Chondrocyte (in vitro differentiated cells): ENCODE measurements at places on chromosomes 3 and 15.

- H3K36me3 ChIP-seq = peaks cover 1% of the 10 kb centered on the region
- H3K27ac ChIP-seq = no peak overlapping the region
- H3K27me3 ChIP-seq = peaks cover 7% of the 10 kb centered on the region
- H3K4me3 ChIP-seq = no peak overlapping the region
Observed at GRCh38 chr3:111548092-111548491, 6.1 kb downstream of the CD96 start.

GRCh38 chr15:97012986-97013385 is 682.5 kb downstream of the NR2F2 start:
- no peak overlapping the region for H3K27ac ChIP-seq
- no peak for DNase-seq
- H3K4me3 ChIP-seq = no peak overlapping the region
- H3K4me1 ChIP-seq = peaks cover 6% of the 10 kb centered on the region

DNA sequence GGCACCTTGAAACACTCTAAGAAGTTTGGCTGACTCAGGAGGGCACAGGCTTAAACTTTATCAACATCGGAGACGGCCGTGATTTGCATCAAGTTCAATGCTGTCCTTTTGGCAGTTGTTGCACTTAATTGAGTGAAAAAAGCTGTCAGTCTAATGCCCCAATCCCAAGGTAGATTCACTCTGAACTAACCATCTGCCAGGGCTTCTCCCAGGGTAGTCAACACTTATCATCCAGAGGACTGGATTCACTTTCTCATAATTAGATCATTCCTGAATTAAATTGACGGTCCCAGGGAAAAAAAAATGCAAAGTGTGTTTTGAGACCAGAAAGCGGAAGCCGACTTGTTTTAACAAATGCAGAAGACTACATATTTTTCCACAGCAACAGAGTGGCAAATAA is 28.5 kb downstream of the RORA start:
- H3K27ac ChIP-seq = no peak overlapping the region
- H3K4me1 ChIP-seq = no peaks in the 10 kb centered on the region
- no peaks in the 10 kb centered on the region for H3K36me3 ChIP-seq
- DNase-seq = no peak
- no peaks in the 10 kb centered on the region for H3K27me3 ChIP-seq
- H3K4me3 ChIP-seq = no peak overlapping the region

DNA sequence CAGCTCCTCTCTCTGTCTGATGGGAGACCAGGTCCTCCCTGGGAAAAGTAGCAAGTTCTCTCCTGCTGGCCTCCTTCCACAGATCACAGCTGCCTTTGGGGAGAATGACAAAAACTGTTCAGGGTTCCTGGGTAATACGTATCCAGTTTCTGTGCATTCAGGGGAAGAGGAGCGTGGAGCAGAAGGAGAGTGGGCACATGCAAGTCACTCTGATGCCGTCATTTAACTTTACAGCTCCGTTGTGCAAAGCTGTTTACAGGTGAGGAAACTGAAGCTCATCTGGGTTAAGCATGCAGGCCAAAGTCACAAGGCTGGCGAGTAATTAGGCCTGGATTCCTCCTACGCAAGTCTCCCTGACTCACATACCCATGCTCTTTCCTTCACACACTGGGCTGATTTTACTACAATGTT is 7.5 kb upstream of the TM4SF1 start:
- H3K27ac ChIP-seq = no peak overlapping the region
- H3K4me3 ChIP-seq = no peak overlapping the region
- peaks cover 51% of the 10 kb centered on the region for H3K4me1 ChIP-seq
- no peaks in the 10 kb centered on the region for H3K27me3 ChIP-seq
- no peaks in the 10 kb centered on the region for H3K36me3 ChIP-seq
- DNase-seq = no peak

- H3K27ac ChIP-seq = peak overlapping the region; percentile 61
- H3K27me3 ChIP-seq = no peaks in the 10 kb centered on the region
- no peak overlapping the region for H3K4me3 ChIP-seq
- no peak for DNase-seq
Observed at GRCh38 chr3:191761906-191762305, 300.9 kb downstream of the PYDC2 start.

GRCh38 chr3:12991861-12992281 is 81.4 kb downstream of the IQSEC1 start:
- H3K4me3 ChIP-seq = no peak overlapping the region
- peak overlapping the region; percentile 69 for H3K27ac ChIP-seq
- no peaks in the 10 kb centered on the region for H3K36me3 ChIP-seq

DNA sequence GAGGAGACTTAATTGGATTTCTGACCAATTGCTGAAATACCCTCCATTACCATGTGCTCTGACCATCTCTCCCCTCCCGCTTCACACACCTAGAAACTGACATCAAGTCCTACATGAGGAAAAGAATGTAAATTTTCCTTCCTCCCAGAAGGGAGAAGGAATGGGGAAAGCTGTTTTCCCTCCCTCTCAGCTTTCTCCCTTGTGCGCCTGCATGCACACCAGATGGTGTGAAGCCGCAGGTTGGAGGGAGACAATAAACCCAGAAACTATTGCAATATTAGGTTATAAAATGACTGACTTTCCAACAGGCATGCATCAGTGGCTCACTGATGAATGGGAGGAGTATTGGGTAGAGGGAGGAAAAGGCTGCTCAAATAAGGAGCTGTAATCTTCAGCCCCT is 50.9 kb downstream of the MB21D2 start:
- no peaks in the 10 kb centered on the region for H3K36me3 ChIP-seq
- DNase-seq = no peak
- H3K4me1 ChIP-seq = peaks cover 48% of the 10 kb centered on the region
- no peak overlapping the region for H3K27ac ChIP-seq
- H3K27me3 ChIP-seq = no peaks in the 10 kb centered on the region
- H3K4me3 ChIP-seq = no peak overlapping the region

DNA sequence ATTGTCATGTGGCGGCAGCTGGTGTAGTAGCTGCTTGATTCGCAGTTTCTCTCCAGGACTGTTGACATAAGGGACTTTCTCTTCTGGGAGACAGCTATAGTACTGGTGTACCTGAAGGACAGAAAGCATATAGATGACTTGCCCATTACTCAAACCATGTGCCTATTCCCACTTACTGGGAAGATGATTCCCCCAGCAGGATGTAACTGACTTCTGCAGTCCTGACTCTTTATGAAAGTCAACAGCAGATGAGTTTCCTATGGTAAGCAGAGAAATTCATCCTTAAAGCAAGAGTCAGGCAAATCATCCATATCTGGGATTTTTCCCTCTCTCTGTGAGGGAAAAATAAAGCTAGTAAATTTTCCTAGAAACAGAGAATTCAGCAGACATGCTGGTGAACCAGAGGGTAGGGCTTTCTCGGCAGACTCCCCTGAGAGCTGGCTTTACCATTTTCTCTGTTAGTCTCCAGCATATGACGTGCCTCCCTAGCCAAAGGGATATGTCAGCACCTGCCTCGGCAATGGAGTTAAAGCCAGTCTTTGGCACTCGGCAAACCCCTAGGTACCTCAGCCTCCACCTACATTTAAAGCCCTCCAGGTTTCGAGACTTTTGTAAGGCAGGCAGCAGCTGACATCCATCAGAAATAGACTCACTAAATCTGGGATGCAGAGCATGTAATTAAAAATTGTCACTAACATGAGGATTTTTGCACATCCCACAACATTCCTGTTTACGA is 62.1 kb downstream of the PRICKLE2 start:
- H3K4me3 ChIP-seq = peak overlapping the region; percentile 24
- peaks cover 28% of the 10 kb centered on the region for H3K36me3 ChIP-seq
- DNase-seq = no peak
- peak overlapping the region; percentile 91 for H3K27ac ChIP-seq

DNA sequence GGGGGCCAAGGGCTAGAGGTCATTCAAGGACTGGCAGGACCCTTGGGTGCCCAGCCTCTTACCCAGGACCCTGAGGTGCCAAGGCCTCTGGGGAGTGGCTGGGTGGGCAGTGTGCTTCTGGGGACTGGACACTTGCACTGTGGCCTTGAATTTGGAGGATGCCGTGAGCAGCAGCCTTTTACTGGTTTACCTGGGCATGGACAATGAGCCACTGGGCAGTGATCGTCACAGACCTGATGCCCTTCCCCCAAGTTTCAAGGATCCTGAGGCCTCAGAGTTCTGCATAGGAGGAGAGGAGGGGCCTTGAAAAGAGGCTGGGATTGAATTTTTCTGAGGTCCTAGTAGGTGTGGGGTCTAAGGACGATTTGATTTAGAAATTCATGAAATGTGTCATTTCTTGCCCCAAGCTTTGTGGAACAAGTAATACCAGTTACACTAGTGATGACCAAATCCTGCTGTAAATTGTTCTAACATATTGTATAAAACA is 146.1 kb upstream of the TPM1 start:
- H3K4me1 ChIP-seq = peaks cover 76% of the 10 kb centered on the region
- peak overlapping the region; percentile 24 for H3K4me3 ChIP-seq
- no peak for DNase-seq
- peak overlapping the region; percentile 99 for H3K27ac ChIP-seq
- no peaks in the 10 kb centered on the region for H3K27me3 ChIP-seq

GRCh38 chr15:47951781-47952180 is 169.0 kb upstream of the SLC24A5 start:
- H3K27ac ChIP-seq = no peak overlapping the region
- peaks cover 16% of the 10 kb centered on the region for H3K27me3 ChIP-seq
- no peak for DNase-seq
- H3K36me3 ChIP-seq = peaks cover 3% of the 10 kb centered on the region

- no peaks in the 10 kb centered on the region for H3K4me1 ChIP-seq
- H3K27ac ChIP-seq = no peak overlapping the region
- DNase-seq = no peak
- no peaks in the 10 kb centered on the region for H3K36me3 ChIP-seq
- H3K4me3 ChIP-seq = no peak overlapping the region
Observed at GRCh38 chr3:62995119-62995518, 119.9 kb upstream of the CADPS start.

DNA sequence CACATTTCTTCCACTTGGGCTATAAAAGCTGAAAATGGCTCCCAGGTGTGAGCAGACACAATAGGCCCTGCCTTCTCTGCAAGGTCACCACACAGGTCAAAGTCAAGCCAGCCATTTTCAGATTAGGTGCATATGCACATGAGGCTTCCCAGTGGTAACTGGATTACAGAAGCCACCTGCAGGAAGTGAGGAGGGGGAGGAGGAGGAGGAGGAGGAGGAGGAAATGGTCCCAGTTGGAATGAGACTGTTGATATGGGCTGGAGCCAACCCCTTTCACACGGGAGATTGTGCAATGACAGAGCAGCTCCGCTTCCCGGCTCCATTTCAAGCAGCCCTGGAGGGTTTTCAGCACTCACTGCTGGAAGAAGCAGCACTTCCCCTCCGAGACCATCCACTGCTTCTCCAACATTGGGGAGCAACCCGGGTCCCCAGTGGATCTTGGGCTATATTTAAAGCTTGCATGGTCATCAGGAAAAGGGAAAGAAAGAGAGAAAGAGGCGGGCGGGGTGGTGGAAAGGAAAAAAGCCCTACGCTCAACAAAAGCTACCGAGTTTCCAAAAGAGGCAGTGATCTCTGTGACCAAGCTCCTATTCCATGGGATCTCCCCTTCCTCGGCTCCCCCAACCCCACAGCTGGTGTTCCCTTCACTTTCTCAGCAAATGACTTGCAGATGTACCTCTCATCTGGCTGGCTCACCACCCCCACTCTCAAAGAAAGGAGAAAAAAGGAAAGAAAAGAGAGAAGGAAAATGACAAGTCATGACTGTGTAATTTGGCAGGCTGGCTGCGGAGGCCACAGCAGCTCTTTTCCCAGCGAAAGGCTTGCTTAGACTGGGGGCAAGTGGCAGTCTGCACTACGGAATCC is 58.3 kb downstream of the LRIG1 start:
- H3K4me3 ChIP-seq = peak overlapping the region; percentile 60
- peak overlapping the region; percentile 98 for H3K27ac ChIP-seq
- H3K27me3 ChIP-seq = no peaks in the 10 kb centered on the region
- DNase-seq = no peak
- peaks cover 7% of the 10 kb centered on the region for H3K36me3 ChIP-seq
- H3K4me1 ChIP-seq = peaks cover 57% of the 10 kb centered on the region

GRCh38 chr15:90211440-90212143 is 10.5 kb downstream of the SEMA4B start:
- no peak overlapping the region for H3K4me3 ChIP-seq
- H3K27me3 ChIP-seq = no peaks in the 10 kb centered on the region
- H3K4me1 ChIP-seq = peaks cover 7% of the 10 kb centered on the region
- peaks cover 4% of the 10 kb centered on the region for H3K36me3 ChIP-seq

DNA sequence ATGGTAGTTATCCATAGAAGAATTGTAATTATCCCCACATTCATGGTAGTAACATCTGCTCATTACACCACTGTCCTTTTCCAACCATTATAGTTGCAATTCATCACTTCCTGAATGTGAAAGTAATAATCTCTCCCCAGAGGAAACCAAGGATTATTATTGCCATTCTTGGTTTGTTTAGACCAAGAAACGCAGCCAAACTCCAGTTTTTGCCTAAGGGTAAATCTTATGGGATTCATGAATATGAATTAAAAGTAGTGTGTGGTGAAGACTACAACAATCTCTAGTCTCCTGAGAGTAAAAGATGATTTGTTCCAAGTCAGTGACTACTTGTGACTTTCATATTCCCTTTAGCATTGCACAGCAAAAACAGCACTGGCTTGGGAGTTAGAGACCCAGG is 45.7 kb upstream of the ABI3BP start:
- no peak overlapping the region for H3K27ac ChIP-seq
- peaks cover 4% of the 10 kb centered on the region for H3K36me3 ChIP-seq
- peaks cover 60% of the 10 kb centered on the region for H3K4me1 ChIP-seq
- no peak overlapping the region for H3K4me3 ChIP-seq

DNA sequence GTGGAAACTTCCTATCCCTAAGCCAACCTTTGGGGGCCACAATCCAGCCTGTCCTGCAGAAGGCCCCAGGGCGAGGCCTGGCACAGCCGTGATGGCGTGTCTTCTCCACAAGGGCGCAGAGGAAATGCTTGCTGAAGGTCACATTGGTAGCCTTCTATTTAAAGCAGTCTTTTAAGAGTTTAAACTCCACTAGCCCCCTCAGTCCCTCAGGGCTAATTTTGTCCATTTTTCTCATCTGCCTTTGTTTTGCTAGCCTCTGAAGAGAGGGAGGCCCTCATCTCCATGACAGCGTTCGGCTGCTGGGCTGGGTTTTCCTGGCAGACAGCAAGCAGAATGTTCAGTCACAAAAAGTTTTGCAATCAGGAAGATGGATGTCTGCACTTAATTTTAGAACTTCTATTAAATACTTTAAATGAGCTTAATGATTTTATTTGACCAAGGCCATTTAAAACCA is 40.8 kb downstream of the RARB start:
- no peaks in the 10 kb centered on the region for H3K36me3 ChIP-seq
- H3K4me1 ChIP-seq = peaks cover 72% of the 10 kb centered on the region
- H3K27ac ChIP-seq = peak overlapping the region; percentile 95
- no peaks in the 10 kb centered on the region for H3K27me3 ChIP-seq
- DNase-seq = no peak

DNA sequence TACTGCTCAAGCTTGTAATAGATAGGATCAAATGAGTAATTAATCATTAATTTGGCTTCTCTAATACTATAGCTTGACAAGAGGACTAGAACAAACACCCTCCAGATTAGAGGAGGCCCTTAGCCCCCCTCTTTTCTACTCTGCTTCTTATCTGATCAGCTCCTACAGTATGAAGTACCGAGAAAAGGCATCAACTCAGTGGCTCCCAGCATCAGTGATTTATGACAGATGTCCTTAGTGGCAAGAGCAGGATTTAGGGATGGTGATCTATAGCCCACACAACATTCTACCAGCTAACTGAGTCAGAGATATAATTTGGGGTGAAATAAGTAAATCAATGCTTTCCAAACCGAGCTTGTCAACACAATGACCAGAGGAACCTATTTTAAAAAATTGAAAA is 541.1 kb downstream of the NLGN1 start:
- no peak for DNase-seq
- H3K4me3 ChIP-seq = no peak overlapping the region
- no peaks in the 10 kb centered on the region for H3K27me3 ChIP-seq
- no peak overlapping the region for H3K27ac ChIP-seq
